ENCODE measurements at places on chromosomes 4 and X.

- DNase-seq = no peak
Measured at GRCh38 chrX:74351760-74352159, 47.8 kb downstream of the ZCCHC13 start.

- DNase-seq = no peak
Measured at GRCh38 chr4:2395584-2395983, 22.9 kb downstream of the ZFYVE28 start.

- no peak for DNase-seq
Measured at GRCh38 chrX:153463031-153463430, 7.3 kb downstream of the HAUS7 start.

- no peak for DNase-seq
Measured at GRCh38 chrX:34130980-34131744, 952 bp downstream of the FAM47A start.

DNA sequence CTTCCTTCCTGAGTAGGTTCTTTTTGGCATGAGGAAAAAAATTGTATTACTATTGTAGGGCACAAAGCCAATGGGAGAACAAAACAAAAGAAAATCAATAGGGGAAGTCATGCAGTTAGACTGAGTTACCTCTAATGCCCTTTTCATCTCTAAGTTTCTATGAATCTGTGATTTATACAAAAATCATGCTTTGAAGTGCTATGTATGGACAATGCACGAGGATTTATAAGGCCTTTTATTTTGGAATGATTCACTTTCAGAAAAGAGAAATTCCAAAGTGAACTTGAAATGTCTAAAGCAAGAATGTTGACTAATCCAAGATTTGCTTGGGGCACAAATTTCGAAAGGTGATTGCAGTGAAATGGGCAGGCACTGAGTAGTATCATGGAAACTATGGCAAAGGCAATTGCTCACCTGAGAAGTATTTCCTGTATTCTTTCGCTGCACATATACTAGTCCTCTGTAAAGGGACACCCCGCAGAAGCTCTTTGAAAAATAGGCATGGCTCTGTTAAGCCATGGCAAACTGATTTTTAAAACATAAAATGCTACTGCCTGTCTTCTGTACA is 52.8 kb downstream of the ADGRG4 start:
- DNase-seq = no peak

- DNase-seq = no peak
Measured at GRCh38 chr4:111028795-111029194, 405.9 kb upstream of the PITX2 start.

- DNase-seq = no peak
Measured at GRCh38 chr4:4922441-4922840, 63.0 kb downstream of the MSX1 start.

DNA sequence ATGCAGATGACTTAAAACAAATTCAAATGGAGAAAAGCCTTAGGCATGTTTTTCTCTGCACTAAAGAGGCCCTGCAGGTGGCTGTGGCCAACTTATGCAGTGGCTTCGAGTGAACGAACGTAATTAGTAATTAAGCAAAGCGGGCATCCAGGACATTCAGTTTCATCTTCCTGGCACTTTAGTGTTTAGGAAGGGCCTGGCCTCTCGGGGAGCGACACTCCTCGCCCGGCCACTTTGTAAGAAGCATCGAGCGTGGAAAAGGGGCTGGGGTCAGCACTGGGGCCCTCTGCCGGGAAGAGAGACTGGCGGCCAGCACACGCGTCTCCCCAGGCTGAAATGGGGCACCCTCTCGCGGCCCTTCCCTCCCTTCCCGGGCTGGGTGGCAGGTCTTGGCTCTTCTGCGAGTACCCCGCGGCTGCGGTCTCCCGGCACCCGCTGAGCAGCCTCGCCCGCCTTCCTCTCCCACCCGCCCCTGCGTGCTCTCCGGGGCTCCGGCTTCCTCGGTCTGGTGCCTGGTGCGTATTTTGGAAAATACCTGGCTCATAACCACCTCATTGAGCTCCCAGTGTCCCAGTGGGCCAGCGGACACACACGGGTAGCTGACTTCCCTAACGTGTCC is 677 bp upstream of the CYP4V2 start:
- no peak for DNase-seq

GRCh38 chr4:15938182-15938581 is 358 bp downstream of the FGFBP1 start:
- no peak for DNase-seq

DNA sequence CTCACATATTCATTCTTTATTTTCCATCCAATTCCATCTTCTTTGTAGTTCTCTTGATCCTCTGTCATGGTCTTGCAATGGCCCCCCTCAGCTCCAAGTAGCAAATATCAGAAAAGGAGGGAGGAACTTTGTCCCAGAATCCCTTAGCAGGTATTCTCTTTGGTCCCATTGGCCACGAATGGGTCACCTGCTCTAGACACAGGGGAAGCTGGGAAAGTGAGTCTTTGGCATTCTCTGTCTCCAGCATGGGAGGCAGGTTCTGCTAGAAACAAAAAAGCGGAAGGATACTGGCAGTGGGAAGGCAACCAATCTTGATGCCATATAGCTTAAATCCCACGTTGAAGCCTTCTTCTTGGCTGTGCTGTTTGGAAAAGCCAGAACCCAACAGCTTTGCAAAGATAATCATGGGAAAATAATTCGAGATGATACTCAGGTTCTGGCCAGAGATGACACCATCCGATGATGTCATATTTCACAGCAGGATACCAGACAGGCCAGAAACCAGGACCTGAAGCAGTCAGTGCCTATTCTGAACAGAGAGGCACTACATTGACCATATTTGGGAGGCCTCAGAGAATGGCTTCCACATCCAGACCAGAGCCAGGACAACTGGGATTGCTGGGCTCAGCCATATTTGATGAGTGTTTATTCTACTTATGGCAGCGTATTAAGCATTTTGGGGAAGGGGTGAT is 110.4 kb upstream of the ATXN3L start:
- DNase-seq = no peak

GRCh38 chr4:96833831-96834230 is 993.9 kb downstream of the PDHA2 start:
- DNase-seq = no peak

GRCh38 chr4:123361195-123361861 is 35.3 kb upstream of the SPRY1 start:
- no peak for DNase-seq

- DNase-seq = no peak
Measured at GRCh38 chr4:3118312-3118711, 43.8 kb downstream of the HTT start.

GRCh38 chrX:105975382-105975781 is 63.1 kb downstream of the SERPINA7 start:
- DNase-seq = no peak

DNA sequence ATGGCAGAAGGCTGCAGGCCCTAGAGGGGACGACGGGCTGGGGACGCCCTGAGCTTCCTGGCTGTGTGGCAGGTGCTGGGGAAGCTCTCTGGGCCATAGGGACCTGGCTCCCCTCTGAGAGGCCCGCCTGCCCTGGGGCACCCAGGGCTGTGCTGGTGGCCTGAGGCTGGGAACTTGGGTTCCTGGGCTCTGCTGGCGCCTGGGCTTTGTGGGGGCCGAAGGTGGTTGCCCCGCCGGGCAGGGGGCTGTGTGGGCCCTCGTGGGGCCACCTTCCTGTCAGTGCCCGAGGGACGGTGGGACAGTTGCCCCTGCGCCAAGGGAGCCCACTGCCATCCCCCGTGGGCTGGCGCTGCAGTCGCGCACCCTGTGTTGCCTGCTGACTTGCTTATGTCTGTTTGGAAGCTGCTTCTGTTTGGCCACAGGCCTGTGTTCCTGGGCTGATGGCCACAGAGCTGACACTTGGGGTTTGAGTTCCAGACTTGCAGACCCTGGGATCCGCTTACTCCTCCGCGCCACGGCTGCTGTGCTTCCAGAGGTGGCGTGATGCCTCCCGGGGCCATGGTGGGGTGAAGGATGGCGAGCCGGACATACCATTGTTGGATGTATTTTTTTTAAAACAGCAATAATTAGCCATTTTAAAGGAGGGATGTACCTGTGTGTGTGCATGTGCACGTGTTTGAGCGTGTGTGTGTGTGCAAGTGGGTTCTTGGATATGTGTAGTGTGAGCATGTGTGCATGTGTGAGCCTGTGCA is 8.5 kb downstream of the NAT8L start:
- DNase-seq = no peak

DNA sequence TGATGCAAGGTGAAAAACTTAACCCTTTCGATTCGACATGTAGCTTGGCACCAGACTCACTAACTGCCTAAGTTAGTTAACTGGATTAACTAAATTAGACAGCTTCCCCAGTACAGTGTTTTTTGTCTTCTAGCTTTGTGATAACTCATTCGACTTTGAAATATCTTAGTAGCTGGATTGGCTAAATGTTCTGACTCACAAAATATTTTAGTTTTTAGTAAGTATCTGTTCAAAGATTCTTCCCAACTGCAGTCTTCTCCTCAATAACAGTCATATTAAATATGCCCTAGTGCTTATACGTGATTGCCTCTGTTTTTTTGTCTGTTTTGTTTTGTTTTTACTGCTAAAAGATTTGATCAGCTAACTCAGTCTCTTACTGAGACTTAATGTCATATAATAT is 102.9 kb downstream of the KCNIP4 start:
- DNase-seq = no peak

DNA sequence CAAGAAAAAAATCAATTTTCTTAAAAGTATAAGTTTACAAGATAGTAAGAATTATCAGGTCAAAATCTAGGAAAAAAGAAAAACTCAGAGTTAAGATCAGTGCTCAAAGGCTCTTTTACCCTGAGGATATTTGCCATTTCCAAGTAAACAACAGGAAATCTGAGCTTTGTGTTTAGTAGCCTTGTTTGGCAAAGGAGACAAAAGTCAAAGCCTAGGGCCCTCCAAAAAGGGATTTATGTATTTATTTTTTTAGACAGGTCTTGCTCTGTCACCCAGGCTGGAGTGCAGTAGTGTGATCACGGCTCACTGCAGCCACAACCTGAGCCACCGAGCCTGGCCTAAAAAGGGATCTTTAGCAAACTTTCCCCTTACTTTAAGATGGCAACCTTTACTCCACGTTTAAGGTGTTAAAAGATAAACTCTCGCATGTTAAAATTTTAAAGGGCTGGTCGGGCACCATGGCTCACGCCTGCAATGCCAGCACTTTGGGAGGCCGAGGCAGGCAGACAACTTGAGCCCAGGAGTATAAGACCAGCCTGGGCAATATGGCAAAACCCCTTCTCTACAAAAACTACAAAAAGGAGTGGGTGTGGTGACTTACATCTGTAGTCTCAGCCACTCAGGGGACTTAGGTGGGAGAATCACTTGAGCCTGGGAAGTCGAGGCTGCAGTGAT is 21.3 kb upstream of the OPHN1 start:
- DNase-seq = no peak

GRCh38 chr4:53529025-53529424 is 62.3 kb downstream of the LNX1 start:
- DNase-seq = no peak

DNA sequence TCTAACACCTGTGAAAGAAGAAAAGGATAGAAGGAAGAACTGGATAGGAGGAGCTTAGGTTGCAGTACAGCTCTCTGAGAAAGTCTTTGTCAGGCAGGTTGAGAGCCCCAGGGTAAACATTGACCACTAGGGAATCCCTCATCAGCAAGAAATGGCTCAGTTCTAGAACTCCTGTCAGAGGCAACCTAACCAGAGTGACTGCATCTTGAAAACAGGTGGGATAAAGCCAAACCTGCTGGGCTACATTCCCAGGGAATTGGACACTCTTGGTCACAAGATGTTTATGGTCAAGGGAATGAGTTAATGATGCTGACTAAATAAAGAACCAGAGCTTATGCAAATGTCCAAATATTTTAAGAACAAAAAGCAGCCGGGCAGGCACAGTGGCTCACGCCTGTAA is 108.3 kb upstream of the MED14 start:
- no peak for DNase-seq

GRCh38 chr4:13371048-13371447 is 113.1 kb downstream of the RAB28 start:
- no peak for DNase-seq

GRCh38 chr4:1290165-1290977 is 680 bp downstream of the MAEA start:
- DNase-seq = no peak

GRCh38 chr4:19575924-19576323 is 675.8 kb upstream of the SLIT2 start:
- DNase-seq = no peak

GRCh38 chr4:44146516-44146915 is 302.1 kb downstream of the KCTD8 start:
- DNase-seq = no peak

DNA sequence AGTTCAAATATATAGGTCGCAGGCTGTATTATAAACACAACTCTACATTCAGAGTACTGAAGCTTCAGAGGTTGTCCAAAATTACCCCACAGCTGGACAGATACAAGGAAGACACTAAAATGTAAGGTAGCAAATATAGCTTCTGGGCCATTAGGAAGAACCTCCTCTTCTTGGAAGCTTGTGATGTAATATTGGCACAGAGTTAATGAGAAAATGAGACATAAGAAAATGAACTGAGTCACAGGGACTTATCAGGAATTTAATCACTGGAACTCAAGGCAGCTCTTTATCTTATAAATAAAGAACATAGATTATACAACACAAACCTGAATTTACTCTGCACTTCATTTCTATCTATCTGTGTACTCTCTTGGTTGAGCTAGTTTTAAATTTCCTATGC is 344.7 kb downstream of the PCDH10 start:
- DNase-seq = no peak

- no peak for DNase-seq
Measured at GRCh38 chrX:2609431-2610238, 81.5 kb upstream of the CD99 start.

- DNase-seq = no peak
Measured at GRCh38 chr4:158315706-158316105, 105.4 kb downstream of the TMEM144 start.

DNA sequence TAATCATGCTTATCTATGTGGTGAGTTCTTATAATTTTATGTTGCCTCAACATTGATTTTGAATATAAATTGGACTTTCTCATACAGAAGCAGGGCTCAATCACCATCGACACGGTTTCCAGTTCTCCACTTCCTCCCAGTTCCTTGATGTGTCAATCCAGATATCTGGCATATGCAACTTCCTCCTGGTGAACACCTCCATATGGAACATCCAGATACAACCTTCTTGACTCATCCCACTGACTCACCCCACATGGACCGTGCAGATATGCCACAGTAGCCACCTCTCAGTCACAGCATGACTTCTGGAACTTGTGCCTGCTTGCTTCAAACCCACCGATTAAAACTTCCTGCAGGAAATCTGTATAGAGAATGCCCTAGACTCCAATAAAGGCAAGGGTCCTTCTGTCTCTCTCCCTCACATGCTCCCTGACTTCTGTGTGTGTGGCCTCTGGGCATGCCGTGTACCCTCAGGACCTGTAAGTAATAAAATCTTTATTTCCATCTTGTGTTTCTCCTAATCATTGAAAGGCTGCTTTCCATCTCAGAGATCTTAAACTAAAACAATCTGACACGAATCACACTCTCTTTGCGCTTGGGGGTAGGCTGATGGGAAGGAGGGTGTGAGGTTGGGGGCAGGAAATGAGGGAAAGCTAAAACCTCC is 67.0 kb downstream of the HTRA3 start:
- DNase-seq = no peak

GRCh38 chr4:123788577-123788976 is 392.0 kb downstream of the SPRY1 start:
- no peak for DNase-seq

All from stimulated activated CD8-positive, alpha-beta memory T cell treated with anti-CD3 and anti-CD28 coated beads, Interleukin-4, amount 100 ng/mL, for 1 hour (primary cell).